ENCODE measurements at places on chromosomes 13 and 19.

- no peak for DNase-seq
These were observed 2.0 kb upstream of the TMEM221 start for GRCh38 chr19:17450264-17451075.

DNA sequence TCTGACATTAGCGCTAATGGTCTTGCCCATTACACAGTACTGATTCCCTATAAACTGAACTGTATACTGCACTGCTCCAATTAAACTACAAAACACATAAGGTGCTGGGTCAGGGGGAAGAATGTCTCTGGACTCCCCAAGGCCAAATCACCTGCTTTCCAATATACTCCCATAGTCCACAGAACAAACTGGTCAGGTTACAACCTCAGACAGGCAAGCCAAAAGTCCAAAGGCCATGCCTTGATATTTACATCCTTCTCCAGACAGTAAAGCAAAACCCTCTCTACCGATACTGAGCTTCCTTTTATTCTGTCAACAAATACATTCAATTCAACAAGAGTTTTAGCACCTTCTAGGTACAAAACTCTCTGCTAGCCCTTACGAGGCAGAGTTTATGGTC lies 8.9 kb downstream of the ZNF541 start:
- no peak for DNase-seq

DNA sequence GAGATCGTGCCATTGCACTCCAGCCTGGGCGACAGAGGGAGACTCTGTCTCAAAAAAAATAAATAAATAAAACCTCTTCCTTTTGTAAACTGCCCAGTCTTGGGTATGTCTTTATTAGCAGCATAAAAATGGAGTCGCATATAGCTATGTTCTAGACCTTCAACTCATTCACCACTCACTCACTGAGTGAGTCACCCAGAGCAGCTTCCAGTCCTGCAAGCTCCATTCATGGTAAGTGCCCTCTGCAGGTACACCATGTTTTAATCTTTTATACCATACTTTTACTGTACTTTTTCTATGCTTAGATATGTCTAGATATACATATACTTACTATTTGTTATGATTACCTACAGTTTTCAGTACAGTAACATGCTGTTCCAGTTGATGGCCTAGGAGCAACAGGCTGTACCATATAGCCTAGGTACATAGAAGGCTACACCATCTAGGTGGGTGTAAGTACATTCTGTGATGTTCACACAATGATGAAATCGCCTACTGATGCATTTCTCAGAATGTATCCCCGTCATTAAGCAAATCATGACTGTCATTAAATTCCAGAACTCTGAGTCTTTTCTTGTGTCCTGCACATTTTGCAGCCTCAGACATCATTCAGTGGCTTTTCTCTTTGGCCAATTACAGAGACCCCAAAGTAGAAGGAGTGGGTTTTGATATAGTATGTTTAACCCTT lies 13.7 kb upstream of the FARP1 start:
- DNase-seq = no peak

DNA sequence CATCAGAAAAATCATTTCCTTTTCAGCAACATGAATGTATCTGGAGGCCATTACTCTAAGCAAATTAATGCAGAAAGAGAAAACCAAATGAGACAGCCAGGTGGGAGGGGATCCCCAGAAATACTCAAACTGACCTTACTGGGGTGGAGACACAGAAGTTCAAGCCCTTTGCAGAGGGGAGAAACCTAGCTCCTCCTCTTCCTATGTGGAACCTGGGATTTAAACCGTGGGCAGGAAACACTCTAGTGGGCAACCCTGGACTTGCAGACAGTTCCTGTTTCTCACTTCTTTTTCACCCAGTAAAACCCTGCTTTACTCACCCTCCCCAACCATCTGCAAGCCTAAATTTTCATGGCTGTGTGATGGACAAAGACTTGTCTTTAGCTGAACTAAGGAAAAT lies 61.3 kb downstream of the SLITRK6 start:
- no peak for DNase-seq

- no peak for DNase-seq
These were observed 3.5 kb downstream of the RNF113B start for GRCh38 chr13:98173431-98174152.

- DNase-seq = no peak
These were observed 2.4 kb upstream of the PKN1 start for GRCh38 chr19:14430712-14431111.

DNA sequence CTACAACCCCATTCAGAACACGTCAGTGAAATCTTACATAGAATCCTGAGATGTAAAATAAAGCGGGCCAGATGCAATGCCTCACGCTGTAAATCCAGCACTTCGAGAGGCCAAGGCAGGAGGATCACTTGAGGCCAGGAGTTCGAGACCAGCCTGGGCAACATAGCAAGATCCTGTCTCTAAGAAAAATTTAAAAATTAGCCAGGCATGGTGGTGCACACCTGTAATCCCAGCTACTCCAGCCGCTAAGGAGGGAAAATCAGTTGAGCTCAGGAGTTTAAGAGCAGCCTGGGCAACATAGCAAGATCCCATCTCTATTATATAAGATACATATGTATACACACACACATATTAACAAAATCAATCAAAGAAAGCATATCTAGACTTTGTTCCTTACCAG lies 41.2 kb downstream of the PEX11G start:
- no peak for DNase-seq

GRCh38 chr19:43351998-43352746 lies 1.3 kb upstream of the CD177 start:
- DNase-seq = no peak

- DNase-seq = no peak
These were observed 29.8 kb downstream of the ARHGAP35 start for GRCh38 chr19:46890423-46891170.

- no peak for DNase-seq
These were observed 217.2 kb upstream of the HTR2A start for GRCh38 chr13:47114030-47114429.

DNA sequence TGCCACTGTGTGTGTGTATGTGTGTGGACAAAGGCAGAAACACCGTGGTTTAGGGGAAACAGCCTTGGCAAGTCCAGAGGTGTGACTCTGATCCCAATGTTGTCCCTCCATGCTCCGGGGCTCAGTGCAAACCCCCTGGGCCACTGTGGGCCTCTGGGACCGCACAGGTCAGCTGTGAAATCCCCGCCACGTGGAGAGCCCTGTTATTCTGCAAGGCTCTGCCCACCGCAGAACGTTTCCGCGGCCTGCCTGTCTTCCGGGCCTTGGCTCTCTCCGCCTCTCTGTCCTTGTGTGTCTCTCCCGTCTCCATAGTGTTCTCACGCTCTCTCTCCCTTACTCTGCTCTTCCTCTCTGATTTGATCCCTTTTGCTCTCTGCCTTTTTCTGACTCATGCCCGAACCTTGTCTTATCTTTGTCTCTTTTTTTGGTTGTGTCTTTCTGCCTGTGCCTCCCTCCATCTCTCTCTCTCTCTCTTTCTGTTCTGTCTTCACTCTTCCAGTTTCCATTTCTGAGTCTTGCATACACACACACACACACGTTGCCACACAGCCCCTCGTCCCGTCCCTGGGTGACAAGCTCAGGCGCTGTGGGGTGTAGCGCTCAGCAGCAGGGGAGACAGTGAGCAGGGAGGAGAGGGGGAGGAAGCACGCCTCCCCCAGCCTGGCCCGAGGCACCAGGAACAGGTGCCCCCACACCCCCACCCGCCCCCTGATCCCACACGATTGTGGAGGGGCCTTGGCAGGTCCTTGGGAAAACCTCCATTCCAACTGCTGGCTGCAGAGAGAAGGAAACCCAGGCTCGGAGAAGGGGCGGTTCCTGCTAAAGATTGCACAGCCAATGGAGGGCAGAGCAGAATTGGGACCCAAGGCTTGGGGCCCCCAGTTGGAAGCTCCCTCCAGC lies 3.0 kb downstream of the TTYH1 start:
- DNase-seq = no peak

GRCh38 chr13:27384285-27384684 lies 40.1 kb upstream of the GTF3A start:
- no peak for DNase-seq

- DNase-seq = no peak
These were observed 75.2 kb downstream of the KL start for GRCh38 chr13:33091415-33091774.

DNA sequence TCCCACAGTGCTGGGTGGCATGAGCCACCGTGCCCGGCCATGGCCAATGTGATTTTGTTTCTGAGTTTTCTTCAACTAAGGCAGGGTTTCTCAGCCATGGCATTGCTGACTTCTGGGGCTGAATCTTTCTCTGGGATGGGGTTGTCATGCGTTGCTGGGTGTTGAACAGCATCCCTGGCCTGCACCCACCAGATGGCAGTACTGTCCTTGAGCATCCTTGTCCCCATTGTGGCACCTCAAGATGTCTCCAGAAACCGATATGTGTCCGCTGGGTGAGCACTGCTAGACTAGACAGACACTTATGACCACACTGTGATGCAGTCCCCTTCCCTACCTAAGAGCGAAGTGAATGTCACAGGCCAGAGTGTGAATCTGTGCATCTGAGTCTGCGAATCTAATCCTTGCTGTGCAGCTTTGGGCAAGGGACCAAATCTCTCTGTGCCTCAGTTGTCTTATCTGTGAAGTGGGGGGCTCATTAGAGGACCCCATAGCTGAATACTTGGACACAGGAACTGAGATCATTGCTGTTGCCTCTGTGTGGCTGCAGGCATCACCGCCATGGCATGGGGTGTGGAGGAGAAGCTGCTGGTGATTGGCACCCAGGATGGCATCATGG lies 50.3 kb upstream of the SIN3B start:
- no peak for DNase-seq

- no peak for DNase-seq
These were observed 2.7 kb upstream of the TPGS1 start for GRCh38 chr19:504616-505015.

DNA sequence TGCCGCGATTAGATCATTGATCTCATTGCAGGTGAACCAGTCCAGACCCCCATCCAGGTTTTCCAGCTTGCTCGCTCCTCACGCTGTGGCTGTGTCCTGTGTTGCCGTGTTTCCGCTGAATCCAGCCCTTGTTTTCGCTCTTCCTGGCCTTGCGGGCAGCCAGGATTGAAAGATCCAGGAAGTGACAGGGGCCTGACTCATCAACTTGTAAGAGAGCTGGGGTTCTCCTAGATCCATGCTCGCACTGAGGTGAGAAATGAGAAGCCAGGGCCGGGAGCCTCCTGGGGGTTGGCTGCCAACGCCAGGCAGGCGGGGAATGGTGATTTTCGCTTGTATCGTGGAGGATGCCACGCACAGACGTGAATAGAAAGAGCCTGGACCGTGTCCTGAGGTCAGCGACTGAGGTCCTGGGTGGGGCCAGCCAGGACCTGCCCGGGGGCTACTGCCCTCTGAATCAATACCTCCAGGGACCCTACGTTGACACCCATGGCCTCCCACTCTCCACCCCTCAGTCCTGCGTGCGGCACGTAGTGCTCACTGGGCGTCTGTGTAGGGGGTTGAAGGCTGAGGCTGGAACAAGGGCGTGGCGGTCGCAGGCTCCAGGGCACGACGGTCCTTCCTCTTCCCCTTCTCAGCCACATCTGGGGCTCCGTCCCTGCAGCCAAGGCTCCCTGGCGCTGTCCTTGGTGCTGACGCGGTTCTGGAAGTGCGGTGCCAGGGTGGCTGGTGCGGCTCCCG lies 7.3 kb upstream of the PTPRH start:
- peak; percentile 94 for DNase-seq

- DNase-seq = no peak
These were observed 365.4 kb downstream of the NDFIP2 start for GRCh38 chr13:79846386-79846785.

- no peak for DNase-seq
These were observed 17.1 kb downstream of the ACTL9 start for GRCh38 chr19:8681345-8682029.

GRCh38 chr13:110950356-110950755 lies 35.5 kb upstream of the ANKRD10 start:
- no peak for DNase-seq

- DNase-seq = no peak
These were observed 348.4 kb upstream of the NBEA start for GRCh38 chr13:34593658-34594057.

- DNase-seq = no peak
These were observed 3.1 kb downstream of the KISS1R start for GRCh38 chr19:920051-920864.

DNA sequence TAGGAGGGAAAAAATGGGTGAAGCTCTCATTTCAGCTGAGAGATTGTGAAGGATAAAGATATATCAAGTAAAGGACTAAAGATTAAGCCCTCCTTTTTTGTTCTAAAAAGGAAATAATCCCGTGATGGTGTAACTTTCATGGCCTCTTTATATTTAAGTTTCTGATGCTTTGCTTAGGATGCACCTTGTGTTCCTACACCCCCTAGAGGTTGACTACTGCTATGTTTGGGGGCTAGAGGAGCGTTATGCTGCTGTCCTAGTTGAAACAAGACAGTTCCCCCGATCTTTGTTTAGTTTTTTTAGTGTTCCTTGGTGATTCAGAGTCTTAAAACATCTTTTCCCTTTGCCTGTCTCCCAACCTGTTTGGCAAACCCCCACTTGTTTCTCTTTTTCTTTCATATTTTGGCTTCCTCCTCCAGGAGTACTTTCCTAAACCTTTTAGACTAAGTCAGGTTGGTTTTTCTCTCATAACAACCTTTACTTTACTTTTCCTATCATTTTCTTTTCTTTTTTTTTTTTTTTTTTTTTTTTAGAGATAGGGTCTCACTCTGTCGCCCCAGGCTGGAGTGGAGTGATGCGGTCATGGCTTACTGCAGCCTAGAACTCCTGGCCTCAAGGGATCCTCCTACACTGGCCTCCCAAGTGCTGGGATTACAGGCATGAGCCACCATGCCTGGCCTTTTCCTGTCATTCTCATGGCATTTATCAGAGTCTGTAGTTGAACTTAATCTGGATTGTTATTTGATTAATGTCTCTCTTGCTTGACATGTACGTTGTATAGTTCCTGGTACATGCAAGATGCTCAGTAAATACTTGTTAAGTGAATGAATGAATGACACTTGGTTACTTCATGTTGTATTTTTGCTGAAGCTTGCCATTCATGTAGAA lies 2.8 kb downstream of the UBA2 start:
- DNase-seq = peak; percentile 11

- DNase-seq = no peak
These were observed 317.7 kb upstream of the OBI1 start for GRCh38 chr13:78976696-78977095.

Data from NCI-H510A (cell line).